Activated CD8-positive, alpha-beta memory T cell treated with anti-CD3 and anti-CD28 coated beads for 24 hours (primary cell): ENCODE measurements at places on chromosomes 2 and 18.

DNA sequence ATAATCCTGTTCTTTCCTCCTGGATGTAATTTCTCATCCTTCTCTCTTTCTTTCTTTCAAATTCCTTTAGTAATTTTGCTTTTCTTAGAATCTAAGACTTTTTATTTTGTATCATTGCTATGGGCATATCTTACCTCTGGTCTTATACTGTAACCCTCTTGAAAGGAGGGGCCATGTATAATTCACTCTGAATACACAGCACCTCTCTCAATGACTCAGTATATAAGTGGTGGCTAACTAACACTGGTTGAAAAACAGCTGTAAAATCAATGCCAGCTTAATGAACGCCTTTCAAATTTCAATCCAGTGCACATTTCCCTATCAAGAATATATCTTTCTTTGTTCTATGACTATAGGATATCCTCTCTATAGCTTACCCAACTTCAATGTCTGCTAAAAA lies 53.7 kb downstream of the CWC22 start:
- no peak for DNase-seq

DNA sequence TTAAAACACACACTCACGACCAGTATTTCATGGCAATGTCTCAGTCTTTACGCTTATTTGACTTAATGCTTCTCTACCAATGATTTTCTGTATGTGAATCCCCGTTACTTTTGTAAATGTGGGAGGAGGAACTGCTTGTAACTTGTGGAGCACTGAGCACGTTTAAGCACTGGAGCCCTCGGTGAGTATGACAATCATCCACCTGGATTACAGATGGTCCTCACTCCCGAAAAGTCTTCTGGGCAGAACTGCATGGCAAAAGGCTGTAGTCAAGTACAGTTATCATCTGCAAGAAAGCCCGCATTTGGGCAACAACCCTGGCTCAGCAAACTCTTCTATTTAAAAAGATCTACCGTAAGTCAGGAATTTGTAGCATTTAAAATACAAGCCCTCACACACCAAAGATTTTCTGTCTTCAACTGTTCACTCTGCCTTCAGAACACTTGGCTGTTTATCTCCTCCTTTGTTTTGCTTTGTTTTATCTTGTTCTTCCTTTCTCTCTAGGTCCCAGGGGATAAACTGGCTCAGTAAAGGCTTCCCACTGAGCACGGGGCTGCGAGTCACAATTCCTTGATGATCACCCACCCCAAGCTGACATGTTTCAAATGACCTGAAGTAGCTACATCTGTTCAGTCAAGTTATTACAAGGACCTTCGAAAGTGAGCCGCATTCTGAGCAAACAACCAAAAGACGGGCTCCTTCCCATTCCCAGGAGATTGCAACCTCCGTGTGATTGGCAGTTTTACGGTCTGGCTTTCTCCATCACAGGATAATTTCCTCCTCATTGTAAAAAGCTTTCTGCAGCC lies 102.2 kb downstream of the DLGAP1 start:
- no peak for DNase-seq

- DNase-seq, result no peak
Observed at GRCh38 chr2:145592361-145592760, 1072.4 kb upstream of the ZEB2 start.

- DNase-seq, result no peak
Observed at GRCh38 chr2:231671270-231672050, 36.9 kb upstream of the PTMA start.
